ENCODE measurements at places on chromosomes 2 and 18.

- DNase-seq = no peak
Observed at GRCh38 chr2:31430439-31431165, 16.1 kb upstream of the XDH start.

DNA sequence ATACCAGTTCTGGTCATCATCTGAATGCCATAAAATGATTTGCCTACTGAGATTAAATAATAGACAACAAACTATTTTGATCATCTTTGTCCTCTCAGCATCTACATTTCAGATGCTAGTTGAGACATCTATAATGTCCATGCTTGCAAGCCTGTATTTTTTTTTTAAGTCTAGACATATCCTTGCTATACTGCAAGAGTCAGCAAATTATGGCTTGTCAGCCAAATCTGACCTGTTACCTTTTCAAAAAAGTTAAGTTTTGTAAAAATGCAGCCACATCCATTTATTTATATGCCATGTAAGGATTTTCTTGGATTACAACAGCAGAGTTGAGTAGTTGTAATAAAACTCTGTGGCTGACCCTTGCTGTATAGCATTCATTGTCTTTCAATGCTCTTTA, 1355.7 kb upstream of the FAM98A start:
- DNase-seq = no peak

- no peak for DNase-seq
Observed at GRCh38 chr2:86033751-86034692, 71.7 kb downstream of the POLR1A start.

GRCh38 chr2:37812941-37813730, 112.0 kb upstream of the RMDN2 start:
- no peak for DNase-seq

DNA sequence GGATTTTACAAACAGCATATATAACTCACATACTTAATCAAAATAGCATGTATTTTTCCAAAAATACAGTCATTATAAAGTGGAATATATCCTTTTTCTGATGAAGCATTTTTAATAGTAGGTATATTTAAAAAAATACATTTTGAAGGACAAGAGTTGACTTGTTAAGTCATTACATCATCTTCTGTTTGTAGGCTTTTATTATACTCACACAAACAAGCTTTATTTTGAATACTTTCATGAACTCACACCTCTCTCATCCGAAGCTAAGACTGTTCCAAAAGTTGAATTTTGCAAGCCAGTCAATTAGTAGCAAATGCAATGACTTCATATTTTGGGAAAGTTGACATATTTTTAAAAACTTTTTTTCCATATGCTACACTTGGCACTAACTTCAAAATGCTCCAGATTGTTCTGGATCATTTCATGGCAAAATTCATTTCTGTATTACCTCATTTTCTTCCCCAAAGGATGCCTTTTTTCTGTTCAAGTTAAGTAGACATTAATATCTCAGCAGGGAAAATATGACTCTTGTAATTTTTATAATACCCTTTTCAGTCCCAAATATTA, 68.5 kb upstream of the WDR75 start:
- DNase-seq = peak; percentile 56

GRCh38 chr2:213119061-213119809, 32.2 kb downstream of the IKZF2 start:
- peak; percentile 28 for DNase-seq

GRCh38 chr2:118121986-118122524, 33.8 kb downstream of the INSIG2 start:
- DNase-seq = peak; percentile 18

- no peak for DNase-seq
Observed at GRCh38 chr2:5617358-5617757, 74.8 kb upstream of the SOX11 start.
